ENCODE measurements at places on chromosomes 16 and 17.

DNA sequence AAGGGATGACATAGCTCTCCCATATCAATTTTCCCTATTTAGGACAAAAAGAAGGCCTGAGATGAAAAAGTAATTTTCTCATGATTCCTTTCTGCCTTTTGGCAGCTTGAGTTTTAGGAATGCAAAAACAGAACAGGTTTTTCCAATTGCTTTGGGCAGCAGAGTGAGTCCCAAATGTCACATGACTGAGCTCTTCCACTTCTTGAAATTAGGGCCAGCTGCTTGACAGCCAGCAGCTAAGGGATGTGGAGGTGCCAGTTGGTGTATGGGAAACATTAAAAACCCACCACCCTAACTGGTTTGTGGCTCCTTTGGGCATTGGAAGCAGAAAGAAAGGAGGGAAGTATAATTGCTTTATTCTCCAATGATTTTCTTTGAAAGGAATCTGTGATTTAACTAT lies 133.8 kb upstream of the FAM20A start:
- no peak for DNase-seq

DNA sequence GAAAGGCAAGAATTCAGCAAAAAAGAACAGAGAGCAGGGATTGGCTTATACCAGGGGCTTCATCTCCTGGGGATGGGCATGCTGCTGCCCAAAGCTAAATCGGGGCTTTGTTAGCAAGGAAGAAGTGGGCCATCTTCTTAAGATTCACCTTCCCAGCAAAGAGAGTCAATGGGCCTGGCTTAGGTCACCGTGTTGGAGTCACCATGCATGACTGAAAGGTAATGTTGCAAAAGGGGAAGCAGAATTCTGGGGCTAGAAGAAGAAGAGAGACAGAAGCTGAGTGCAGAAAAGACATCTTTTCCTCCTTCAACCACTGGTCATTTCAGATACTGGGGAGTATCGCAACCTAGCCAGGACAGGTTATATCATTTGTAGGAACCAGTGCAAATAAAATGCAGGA lies 76.3 kb upstream of the KIFC3 start:
- DNase-seq: no peak

DNA sequence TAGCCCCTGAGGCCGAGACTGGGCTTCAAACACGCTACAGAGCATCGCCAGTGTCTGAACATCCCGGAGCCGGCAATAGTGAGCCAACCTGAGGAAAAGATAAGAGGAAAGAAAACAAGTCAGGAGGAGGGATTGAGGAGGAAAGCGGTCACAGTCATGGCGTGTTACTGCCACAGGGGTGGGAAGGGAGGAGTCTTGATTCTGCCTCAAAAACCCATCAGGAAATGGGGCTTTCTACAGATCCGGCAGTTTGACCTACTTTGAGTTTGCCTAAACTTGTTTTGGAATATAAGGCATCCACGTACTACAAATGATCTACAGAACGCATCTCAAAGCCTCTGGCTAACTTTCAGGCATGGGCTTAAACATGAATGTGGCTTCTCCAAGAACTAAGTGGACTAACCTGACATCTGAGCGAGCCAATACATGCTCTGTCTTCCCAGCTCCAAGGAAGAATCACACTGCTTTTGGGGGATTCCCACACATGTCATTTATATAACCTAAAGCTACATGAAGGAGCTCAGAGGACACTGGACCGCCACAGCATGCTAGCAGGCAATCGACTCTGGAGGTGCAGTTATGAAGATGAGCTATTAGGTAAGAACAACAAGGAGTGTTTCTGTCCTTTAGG lies 96.6 kb downstream of the WDR59 start:
- DNase-seq: no peak

GRCh38 chr17:50219342-50219741 lies 17.9 kb upstream of the COL1A1 start:
- no peak for DNase-seq

- no peak for DNase-seq
Observed at GRCh38 chr17:77076124-77076830, 64.5 kb upstream of the SEC14L1 start.

GRCh38 chr17:12512694-12513355 lies 152.9 kb upstream of the MYOCD start:
- DNase-seq: no peak

Data from stimulated activated CD8-positive, alpha-beta memory T cell treated with anti-CD3 and anti-CD28 coated beads, Interleukin-15, amount 100 ng/mL, for 4 hours (primary cell).